Stimulated activated CD8-positive, alpha-beta memory T cell treated with anti-CD3 and anti-CD28 coated beads, Interleukin-4, amount 100 ng/mL, for 1 hour (primary cell): ENCODE measurements at places on chromosomes 2 and 18.

DNA sequence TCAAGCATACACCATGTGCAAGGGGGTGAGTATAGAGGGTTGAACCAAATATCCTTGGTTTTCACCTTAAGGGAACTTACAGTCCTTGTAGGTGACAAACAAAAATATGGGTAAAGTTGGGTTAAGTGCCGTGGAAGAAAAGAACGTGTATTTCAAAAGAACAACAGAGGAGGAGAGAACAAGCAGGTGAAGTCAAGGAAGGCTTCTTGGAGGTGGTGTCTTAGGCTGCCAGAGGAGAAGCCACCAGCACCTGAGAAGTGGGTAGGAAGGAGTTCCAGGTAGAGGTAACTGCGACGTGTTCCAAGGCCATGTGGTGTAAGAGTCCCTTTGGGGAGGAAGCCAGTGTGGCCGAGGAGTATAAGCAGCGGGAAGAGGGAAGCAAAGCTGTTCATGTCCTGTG is 27.2 kb downstream of the CABLES1 start:
- no peak for DNase-seq

- DNase-seq: no peak
Measured at GRCh38 chr2:162182395-162182794, 30.3 kb upstream of the GCG start.

- DNase-seq: no peak
Measured at GRCh38 chr2:4420032-4420431, 716.7 kb downstream of the DCDC2C start.

- DNase-seq: peak; percentile 9
Measured at GRCh38 chr2:61538920-61539520, 864 bp upstream of the XPO1 start.

DNA sequence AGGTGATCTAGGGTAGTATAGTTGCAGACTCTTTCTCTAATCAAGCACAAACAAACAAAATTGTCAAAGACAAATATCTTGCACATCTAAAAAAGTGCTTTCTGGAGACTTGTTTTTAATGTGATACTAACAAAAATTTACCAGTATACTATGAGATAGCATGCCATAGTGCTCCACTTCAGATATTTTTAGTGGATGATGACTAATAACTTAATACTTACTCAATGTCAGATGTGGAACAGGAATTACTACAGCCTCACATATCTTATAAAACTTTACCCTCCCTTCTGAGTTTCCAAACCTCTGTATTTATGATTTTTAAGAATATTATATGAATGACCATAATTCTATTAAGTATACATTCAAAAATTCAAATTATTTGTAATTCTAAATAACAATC is 1162.0 kb upstream of the SLC39A10 start:
- DNase-seq: no peak

DNA sequence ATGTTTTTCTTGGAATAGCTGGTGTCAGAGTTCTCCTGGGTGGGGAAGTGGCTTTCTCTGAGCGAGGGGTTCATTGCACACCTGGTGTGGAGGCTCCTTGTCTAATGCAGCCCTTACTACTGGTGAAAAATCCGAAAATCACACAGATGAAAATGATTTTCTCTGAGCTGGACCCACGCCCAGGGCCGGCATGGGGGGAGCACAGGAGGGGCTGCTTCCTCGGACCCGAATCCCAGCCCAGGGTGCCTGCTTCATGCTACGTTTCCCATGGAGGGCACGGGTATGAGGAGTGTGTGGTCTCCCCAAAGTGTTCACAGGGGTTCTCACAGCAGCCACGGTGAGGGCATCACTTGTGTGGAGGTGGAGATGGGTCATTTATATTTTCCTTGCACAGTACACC is 288.0 kb upstream of the HDAC4 start:
- DNase-seq: no peak

DNA sequence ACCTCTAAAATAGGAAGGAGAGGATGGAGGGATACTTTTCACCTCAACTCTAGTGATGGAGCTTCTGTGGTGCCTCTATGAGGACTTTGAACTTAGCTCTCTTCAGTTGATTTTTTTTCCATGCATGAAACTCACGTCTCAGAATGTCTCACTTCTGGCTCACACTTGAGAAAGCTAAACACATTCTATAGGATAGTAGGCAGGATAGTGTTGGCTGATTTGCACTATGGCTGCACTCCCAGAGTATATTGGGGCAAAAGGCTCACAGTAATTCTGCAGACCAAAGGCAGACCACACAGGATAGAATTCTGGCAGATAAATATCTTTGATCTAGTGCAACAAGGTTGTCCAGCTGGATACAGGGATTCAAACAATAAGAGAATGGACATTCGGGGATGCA is 1093.5 kb downstream of the LRP1B start:
- no peak for DNase-seq

DNA sequence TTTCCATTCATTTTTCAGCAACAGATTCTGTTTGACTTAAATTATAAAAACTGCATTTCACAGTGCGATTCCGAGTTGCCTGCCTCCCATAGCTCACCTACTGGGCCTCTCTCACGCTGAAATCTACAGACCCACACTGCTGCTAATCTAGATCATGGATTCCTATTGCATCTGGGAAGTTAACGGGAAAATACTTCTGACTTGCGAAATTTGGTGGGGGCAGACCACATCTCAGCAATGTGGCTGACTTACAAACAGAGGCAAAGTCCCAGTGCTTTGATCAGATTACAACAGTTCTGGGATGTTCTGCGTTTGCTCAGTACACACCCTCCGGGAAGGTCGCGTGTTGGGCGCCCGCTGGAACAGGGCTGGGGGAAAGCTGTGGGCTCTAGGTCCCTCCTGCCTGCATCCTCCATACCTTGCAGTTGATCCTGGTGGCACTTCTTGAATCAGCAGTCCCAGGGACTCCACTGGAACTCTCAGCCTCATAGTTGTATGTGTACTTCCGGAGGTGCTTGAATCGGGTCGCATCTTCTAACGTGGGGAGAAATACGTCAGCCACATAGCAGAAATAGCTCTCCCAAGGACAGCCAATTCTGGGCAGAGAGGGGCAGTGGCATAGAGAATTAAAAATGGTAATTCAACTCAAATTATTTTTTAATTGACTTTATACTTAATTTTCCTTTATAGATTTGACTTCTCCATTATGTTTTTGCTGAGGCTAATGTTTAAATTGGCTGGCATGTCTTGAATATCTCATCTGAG is 1.7 kb downstream of the APOB start:
- no peak for DNase-seq

DNA sequence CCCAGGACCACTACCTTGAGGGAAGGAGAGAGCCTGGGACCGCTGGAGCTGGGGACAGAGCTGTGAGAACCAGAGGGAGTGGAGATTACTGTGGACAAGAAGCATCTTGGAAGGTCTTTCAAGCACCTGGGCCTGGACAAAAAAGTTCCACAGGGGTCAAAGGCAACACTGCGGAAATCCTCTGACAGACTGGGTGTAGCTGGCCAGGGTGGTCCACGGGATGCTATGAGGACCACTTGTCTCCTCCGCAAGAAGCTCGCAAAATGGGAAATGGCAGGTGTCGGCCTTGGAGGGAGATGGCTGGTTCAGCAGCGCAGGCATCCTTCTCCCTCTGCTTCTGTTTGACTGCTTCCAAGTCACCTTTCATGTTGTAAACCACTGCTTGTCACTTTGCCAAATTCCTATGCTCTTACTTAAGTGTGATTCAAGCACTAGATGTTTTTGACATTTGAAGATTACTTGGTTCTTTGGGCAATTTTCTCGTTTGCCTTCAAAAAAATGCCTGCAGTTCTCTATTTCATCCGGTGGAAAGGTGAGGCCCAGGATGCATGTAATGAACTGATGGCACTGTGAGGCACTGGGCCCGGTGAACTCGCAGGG is 27.7 kb downstream of the KLHL29 start:
- DNase-seq: no peak

DNA sequence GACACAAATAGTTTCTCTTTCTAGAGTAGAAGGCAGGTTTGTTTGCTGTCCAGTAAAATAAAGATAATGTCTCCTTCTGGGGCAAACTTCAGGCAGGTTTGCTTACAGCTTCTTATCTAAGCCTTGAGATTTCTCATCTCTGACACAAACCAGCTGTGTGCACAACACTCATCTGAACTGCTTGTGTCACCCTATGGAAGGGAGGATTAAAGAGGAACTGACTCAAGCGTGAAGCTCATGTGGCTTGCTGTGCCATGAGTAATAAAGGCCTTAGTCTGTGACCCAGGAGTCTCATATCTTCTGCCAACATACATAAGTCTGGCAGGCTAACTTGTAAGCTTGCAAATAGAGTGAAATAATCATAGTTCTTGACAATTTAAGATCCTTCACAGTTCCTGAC is 24.2 kb upstream of the CPO start:
- no peak for DNase-seq

DNA sequence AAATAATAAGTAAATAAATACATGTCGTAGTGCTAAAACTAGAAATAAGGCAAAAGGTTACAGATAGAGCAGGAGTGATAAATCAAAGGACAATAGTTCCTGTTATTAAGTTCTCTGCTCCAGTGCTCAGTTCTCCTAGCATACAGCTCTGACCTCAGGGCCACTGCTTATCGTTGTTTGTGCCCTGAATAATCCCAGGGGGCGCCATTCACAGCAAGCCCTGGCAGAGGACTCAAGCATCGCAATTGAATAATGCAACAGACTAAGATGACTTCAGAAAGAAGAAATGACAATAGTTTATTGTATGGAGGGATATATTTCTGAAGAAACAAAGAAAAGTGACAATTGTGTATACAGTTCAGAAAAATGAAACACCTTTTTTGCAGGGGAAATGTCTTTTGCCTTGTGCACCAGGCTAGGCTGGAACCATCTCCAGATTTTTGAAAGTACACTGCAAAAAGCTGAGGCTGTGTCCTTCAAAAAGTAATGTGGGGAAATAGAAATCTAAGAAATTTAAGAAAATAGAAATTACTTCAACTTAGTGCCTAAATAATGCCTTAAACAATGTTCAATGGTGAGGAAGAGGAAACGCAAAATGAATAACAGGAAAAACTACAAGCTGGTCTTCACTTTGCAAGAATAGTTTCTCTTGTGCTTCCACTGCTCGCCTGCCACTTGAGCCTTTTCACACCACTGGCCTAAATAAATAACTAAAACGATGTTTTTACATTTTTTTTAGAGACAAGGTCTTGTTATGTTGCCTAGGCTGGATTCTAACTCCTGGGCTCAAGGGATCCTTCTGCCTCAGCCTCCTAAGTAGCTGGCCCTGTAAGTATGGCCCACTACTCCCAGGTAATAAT is 19.0 kb upstream of the CCNYL1 start:
- no peak for DNase-seq

DNA sequence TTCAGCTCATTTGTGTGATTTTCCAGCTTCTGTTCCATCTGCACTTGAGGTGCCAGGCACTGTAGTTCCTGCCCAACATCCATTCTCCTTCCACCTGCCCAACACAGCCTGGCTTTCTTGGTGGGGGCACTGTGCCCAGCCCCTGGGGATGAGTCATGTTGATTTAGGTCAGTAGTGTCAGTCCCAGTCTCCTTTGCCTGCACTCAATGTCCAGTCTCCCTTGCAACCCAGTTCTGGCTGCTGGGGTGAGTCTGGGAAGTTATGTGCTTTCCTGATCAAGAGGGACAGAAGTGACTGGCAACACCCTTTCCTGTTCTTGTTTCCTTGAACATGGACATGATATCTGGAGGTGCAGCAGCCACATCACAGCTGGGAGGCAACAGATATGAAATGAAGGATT is 1.5 kb upstream of the ASB18 start:
- DNase-seq: no peak

GRCh38 chr18:30709595-30709994 is 332.9 kb downstream of the DSC3 start:
- DNase-seq: no peak

DNA sequence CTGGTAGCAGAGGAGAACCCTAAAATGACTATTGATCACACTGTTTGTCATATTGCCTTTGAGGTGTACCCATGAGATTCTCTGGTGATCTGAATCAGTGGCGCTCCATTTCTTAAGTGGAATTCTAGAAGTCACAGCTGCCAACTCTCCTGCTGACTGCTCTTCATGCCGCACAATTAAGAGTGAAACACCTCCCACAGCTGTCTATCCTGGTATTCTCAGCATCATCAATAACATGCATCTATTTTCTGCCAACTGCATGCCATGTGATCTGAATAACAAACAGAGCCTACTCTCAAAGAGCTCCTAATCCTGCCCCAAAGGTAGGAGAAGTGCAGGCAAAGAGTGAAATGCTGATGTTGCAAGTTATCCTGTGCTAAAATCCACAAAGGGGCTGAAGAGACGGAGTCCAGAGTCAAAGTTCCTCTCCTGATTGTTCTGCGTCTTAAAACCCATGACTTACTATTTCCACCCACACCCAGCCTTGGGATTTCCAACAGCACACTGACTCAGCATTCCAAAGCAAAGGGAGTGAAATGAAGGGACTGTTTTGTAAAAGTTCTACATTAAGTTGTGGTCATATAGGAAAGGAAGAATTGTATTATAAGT is 13.7 kb upstream of the DAPL1 start:
- no peak for DNase-seq

DNA sequence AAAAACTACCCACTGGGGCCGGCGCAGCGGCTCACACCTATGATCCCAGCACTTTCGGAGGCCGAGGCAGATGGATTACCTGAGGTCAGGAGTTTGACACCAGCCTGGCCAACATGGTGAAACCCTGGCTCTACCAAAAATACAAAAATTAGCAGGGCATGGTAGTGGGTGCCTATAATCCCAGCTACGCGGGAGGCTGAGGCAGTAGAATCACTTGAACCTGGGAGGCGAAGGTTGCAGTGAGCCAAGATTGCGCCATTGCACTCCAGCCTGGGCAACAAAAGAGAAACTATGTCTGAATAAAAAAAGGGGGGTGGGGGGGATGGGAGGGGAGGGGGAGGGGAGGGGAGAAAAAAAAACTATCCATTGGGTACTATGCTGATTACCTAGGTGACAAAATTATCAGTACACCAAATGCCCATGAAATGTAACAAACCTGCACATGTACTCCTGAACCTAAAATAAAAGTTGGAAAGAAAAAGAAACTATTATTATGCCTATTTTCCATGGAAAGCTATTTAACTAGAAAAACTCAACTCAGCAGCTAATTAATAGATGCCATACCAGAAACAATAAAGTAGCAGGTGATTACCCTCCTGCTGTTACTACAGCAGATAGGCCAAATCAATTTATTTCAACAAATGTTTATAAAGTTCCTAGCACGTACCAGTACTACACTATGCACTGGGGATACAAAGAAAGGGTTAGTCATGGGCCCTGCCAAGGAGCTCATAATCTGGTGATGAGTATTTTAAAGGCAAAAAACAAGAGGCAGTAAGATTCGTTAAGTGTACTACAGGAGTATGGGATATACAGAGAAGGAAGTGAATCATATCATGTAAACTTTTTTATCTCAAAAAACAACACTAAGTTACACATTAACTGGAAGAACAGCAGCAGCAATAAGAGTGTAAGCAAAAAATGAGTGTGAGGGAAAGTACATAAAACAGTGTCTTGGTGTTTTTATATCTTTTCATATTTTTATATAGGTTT is 112.8 kb upstream of the SLC39A10 start:
- DNase-seq: no peak

- no peak for DNase-seq
Measured at GRCh38 chr18:25279133-25279532, 72.8 kb downstream of the ZNF521 start.

DNA sequence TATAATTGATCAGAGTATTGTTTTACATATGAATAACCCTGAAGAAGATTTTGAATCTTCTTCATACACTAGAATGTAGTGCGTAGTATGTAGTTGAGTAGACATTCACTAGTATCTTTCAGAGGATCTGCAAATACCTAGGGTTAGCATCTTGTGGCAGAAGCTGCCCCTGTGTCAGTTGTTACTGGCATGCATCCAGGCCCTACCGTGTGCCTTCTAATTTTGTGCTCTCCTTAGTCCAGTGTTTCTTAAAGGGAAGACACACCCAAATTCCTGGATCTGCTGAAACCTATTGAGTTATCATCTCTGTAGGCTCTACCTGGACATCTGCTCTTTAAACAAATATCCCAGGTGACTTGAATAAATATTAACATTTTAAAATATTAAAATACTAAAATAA is 99.7 kb upstream of the SERTAD2 start:
- DNase-seq: no peak
